ENCODE measurements at places on chromosomes 6 and 20. TPM values are rescaled to one million over a fixed set of nuclear protein-coding genes. Genes with fewer than 3 reads are reported as not detected.

Gene PRDM13
- not detected for total RNA-seq

- no peak for DNase-seq
Measured at GRCh38 chr6:22622351-22622750, 53.0 kb downstream of the HDGFL1 start.

- DNase-seq, result no peak
Measured at GRCh38 chr6:134623401-134623800, 305.5 kb upstream of the SGK1 start.

Gene STX11
- total RNA-seq, result 1.3 TPM

Gene SAMHD1
- total RNA-seq, result 20.8 TPM

GRCh38 chr6:125791151-125791819 lies 525 bp downstream of the NCOA7 start:
- DNase-seq, result peak; percentile 76

- no peak for DNase-seq
Measured at GRCh38 chr6:166471797-166472260, 89.1 kb upstream of the MPC1 start.

DNA sequence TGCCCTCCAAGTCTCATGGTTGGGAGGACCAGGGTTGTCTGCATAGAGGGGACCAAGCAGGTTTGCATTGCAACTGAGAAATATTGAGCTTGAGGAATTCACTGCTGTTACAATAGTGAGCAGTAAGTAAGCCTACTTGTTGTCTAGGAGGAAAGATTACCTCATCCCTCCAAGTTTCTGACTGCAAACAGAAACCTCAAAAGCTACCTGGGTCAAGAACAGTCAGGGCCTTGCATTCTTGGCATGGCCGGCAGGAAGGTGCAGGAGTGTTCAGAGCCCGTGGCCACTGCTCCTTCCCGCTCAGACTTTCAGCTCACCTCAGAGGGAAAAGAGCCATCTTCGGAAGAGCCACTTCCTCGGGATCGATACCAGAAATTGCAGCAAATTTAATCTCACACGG lies 46.0 kb upstream of the DOK5 start:
- DNase-seq, result no peak

Gene PDYN
- total RNA-seq, result not detected

Gene C4A
- total RNA-seq, result 6.6 TPM

Gene AVP
- total RNA-seq, result not detected

GRCh38 chr20:5652626-5653553 lies 97.3 kb upstream of the SHLD1 start:
- DNase-seq, result peak; percentile 64

DNA sequence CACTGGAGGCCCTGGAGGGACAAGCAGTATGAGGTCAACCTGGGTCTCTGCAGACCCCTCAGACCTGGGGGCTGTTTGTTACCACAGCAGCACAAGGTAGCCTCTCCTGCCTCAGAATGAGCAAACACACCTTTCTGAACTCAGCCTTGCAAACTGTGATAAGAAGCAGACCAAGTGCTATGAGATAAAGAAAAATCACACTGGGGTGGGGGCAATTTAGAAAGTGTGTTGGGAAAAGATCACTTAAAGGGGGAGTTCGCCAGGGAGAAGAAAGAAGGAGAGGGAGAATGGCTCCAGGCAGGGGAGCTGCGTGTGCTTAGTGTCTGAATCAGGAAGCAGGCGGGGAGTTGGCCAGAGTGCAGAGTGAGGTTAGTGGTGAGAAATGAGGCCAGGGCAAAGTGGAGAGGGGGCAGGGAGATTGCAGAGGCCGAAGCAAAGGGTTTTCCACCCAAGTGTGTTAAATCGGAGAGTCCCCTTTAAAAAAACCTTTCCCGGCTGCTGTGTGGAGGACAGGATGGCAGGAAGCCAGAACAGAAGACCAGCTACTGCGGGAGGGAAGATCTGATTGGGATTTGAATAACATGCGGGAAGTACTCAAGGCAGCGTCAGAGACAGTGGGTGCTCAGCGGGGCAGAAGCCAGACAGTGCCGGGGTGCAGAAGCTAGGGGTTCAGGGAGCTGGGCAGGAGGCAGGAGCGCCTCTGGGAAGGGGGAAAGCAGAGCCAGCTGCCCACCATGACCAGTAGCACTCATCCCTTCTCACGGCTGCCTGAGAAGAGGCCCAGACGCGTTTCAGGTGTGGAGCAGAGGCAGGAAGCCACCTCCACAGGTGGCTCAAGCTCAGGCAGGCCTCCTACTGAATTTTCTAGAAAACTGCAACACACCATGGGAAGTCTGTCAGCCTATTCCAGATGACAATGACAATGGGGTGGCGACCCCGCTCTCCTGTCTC lies 9.0 kb downstream of the ADA start:
- peak; percentile 65 for DNase-seq

DNA sequence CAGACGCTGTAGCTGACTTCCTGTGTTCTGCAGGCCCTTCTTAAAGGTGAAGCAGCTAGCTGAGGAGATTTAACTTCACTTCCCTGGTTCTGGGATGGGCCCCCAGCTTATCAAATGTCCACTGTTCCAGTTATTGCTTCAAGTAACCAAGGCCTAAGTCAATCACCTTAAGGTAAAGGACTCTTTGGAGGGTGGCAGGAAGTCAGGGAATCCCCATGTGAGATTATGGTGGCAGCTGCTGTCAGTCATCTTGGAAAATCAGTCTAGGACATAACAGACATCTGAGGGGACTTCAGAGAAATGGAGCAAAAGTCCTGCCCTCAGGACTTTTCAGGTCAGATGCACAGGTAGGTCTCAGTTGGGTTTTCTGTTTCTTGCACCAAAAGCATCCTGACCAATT lies 3.8 kb downstream of the ELOVL5 start:
- DNase-seq, result no peak

Gene ULBP3
- 4.3 TPM for total RNA-seq

Gene GNRH2
- total RNA-seq, result 1.1 TPM

DNA sequence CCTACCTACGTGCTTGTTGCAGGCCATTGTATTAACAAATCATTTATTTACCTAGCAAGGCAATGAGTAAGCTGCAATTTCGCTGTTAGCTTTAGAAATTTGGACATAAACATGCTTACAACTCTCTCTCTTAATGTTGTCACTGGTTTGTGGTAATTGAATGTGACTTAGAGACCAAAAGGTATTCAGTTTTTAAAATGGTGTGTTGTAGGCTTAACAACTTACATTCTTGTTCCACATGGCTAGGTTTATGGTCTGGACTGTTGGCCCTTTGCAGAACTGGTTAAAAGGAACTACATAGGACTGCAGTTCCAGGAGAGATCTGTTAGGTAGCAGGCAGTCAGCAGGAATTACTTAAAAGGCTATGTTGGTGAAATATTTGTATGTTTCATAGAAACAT lies 10.3 kb upstream of the CTAGE9 start:
- no peak for DNase-seq

Gene FRMD1
- not detected for total RNA-seq

- no peak for DNase-seq
Measured at GRCh38 chr6:163259689-163260088, 154.8 kb upstream of the QKI start.

Gene LAMA5
- total RNA-seq, result 162 TPM

GRCh38 chr20:18778690-18779392 lies 34.7 kb upstream of the SCP2D1 start:
- DNase-seq, result no peak

- peak; percentile 80 for DNase-seq
Measured at GRCh38 chr6:136723780-136724179, 68.5 kb downstream of the MAP3K5 start.

- no peak for DNase-seq
Measured at GRCh38 chr20:55557191-55557590, 448.1 kb downstream of the CBLN4 start.

DNA sequence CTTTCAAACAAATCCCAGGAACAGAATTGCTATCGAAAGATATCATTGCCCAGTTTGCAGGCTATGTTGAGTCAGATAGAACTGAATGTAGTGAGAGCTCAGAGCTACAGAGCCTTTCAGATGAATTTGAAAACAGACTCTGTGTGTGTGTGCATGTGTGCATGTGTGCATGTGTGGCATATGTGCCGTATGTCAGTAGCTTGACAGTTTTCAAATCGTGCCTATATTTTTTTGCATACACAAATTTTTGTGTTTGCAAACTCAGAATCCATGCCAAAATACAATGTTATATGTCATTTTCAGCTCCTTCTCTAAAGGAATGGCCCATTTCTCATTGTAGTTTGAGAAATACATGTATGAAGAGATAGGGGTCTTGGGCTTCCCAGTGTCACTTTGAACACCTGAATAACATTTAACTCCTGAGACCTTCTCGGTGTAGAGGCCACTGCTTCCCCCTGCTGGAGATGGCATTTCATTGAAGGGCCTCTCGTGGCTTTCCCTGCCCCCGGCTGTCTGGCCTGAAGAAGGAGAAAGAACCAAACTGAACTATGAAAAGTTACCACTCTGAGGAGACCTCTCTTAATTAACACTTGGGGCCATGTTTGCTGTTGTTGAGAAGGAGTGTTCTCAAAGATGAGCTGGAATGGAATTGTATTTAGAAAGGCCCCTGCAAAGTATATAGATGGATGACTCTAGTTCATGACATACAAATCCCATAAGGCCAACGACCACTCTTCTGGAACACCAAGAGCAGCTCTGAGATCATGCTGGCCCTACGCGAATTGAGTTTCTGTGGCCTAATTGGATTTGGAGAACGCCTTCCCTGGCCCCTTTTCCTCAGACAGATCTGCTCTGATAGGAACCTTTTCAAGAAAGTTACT lies 58.7 kb downstream of the VAPB start:
- peak; percentile 61 for DNase-seq

- no peak for DNase-seq
Measured at GRCh38 chr20:6707321-6707831, 60.1 kb upstream of the BMP2 start.

GRCh38 chr6:53731866-53732636 lies 62.8 kb upstream of the LRRC1 start:
- no peak for DNase-seq

DNA sequence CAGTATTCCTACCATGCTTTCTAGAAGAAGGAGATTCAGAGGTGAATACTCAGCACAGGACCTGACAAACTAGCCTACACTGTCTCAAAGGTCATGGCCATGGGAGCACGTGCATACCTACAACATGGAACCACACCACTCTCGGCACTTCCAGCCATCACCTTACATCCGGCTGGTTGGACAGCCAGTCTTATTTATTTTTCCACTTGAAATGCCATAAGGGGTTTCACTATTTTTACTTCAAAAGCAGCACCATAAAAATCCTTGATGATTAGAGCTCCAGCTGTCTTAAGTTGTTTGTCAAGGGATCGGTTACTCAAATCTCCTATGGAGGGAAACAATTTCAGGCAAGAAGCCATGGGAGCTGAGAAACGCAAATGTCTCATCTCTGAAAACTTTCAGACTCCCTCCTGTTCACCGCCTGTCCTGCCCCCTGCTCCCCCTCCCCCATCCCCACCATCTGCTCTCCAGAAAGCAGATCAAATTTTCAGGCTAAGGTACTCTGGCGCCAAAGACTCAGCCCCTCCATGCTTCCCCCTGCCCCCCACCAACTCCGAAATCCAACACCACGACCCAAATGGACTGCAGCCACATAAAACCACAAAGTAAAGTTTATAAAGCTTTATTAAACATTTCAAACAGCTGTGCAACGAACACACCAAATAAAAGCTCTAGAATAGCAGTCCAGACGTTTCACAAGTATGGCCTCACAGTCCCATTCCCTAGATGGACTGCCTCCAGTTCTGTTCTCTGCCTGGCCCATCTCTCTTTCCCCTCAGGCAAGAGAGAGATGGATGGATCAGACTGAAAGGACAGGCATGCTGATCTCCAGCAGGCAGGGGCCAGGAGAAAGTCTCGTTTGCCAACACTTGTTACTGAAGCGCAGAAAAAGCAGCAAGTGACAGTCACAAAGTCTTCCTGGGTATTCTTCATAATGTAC lies 4.0 kb upstream of the NNAT start:
- no peak for DNase-seq

Gene HCK
- total RNA-seq, result 2.2 TPM

DNA sequence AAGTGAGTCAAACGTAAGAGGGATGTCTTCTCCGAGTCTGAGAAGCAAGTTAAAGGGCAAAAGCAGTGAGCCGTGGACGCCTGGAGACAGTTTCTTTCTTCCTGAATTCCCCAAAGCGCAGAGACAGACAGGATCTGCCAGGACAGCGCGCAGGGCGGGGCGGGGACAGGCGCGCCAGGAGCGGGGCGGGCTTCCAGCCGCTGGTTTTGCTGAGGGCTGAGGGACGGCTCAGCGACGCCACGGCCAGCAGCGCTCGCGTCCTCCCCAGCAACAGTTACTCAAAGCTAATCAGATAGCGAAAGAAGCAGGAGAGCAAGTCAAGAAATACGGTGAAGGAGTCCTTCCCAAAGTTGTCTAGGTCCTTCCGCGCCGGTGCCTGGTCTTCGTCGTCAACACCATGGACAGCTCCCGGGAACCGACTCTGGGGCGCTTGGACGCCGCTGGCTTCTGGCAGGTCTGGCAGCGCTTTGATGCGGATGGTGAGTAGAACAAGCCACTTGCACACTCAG lies at the start of gene SCGN:
Gene SCGN, plus strand, starts transcription at position 209 of the 509 bp plus-strand sequence. Its CDS starts 189 bp downstream, at position 398.
- no peak for DNase-seq

Gene IL17A
- not detected for total RNA-seq

Gene DACT2
- not detected for total RNA-seq

GRCh38 chr6:76422511-76423213 lies 350.2 kb upstream of the IMPG1 start:
- DNase-seq, result no peak

- DNase-seq, result no peak
Measured at GRCh38 chr20:57429580-57430200, 38.5 kb downstream of the RBM38 start.

GRCh38 chr6:84332139-84333034 lies 104.9 kb upstream of the CEP162 start:
- DNase-seq, result no peak

Gene SLC22A16
- not detected for total RNA-seq

Gene DUSP15
- 0.61 TPM for total RNA-seq

GRCh38 chr6:40282986-40283385 lies 304.2 kb downstream of the LRFN2 start:
- no peak for DNase-seq

Gene BLOC1S5
- 25.7 TPM for total RNA-seq

Gene FNDC1
- 19.9 TPM for total RNA-seq

DNA sequence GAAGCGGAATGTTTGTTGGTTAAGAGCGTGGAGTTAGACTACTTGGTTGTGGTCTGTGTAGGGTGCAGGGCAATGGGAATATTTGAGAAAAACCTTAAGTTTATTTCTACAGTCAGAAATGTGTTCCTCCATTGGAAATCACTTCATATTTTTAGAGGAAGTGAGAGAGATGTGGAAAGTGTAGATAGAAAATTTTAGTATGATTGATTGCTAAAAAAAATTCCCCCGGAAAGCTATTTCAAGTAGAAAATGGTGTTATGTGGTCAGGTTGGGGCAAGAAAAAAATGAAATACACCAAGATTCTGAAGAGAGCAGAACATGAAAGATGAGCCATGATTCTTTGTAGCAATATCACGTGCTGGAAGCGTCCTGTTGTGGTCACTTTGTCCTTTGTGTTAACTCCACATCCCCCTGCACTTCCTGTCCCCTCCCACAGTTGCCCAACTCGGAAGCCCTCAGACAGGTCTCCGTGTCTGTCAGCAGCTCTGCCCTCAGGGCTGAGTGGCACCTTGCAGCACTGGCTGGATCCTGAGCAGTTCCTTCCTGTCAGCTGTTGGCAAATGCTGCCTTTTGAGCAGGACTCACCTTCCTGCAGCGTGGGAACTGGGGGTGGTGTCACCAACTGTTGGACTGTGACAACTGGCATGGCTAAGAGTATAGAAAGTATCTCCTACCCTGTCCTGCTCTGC lies 137.5 kb upstream of the SLC24A3 start:
- DNase-seq, result no peak

Gene ULBP2
- 2.6 TPM for total RNA-seq
